ENCODE measurements at places on chromosomes 11 and 22.

DNA sequence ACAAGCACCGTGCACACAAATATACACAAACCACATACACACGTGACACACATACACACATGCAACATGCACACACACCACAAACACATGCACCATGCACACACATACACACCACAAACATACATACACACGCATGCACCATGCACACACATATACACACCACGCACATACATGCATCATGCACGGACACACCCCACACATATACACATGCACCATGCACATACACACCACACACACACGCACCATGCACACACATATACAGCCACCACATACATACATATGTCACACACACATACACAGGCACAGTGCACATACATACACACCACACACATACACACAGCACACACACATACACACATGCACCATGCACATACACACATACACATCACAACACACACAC is 12.7 kb upstream of the B4GALNT4 start:
- DNase-seq: no peak

- no peak for DNase-seq
These were observed 317.5 kb downstream of the JRKL start for GRCh38 chr11:96707273-96707672.

- DNase-seq: no peak
These were observed 68.2 kb downstream of the GUCY1A2 start for GRCh38 chr11:106950067-106950491.

- no peak for DNase-seq
These were observed 161.0 kb downstream of the FEZ1 start for GRCh38 chr11:125335106-125335505.

DNA sequence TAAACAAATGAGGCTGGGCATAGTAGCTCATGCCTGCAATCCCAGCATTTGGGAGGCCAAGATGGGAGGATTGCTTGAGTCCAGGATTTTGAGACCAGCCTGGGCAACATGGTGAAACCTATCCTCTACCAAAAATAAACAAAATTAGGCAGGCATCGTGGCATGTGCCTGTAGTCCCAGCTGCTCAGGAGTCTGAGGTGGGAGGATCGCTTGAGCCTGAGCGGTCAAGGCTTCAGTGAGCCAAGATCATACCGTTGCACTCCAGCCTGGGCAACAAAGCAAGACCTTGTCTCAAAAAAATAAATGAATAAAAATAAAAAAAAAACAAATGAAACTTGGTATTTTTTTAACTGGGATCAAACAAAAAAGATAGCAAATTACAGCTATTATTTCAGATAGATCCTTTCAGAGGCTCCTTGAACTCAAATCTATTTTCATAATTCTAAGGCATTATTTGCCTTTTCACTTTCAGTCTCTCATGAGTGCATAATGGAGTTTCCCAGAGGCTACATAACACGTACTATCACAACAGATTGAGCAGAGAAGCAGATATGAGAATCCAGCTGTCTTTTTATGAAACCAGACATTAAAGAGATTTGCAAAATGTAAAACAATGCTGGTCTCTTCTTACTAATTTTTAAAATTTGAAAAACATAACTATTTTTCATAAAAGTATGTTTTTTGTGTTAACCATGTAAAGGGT is 23.1 kb downstream of the DDIAS start:
- no peak for DNase-seq
